Skeletal muscle cell (primary cell): ENCODE measurements at places on chromosomes 7 and 10.

GRCh38 chr7:2353936-2354185 lies 766 bp upstream of the EIF3B start:
- DNase-seq = peak; percentile 60

DNA sequence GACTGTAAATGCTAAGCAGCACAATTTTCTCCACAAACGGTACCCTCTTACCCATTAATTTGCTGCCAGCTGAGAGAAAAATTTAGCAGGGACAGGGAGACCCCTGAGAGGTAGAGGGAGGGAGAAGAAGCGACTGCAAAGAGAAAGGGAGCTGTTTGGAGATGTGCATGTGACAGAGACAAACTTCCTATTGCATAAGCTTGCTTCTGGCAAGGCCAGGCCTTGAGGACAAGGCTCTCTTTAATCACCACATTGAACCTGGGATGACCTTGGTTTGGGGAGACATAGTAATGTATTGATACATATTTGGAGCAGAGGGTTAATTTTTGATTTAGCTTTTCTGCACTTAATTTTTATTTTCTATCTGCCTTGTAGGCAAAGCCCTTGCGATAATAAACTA lies 31.1 kb upstream of the HIBADH start:
- no peak for DNase-seq

DNA sequence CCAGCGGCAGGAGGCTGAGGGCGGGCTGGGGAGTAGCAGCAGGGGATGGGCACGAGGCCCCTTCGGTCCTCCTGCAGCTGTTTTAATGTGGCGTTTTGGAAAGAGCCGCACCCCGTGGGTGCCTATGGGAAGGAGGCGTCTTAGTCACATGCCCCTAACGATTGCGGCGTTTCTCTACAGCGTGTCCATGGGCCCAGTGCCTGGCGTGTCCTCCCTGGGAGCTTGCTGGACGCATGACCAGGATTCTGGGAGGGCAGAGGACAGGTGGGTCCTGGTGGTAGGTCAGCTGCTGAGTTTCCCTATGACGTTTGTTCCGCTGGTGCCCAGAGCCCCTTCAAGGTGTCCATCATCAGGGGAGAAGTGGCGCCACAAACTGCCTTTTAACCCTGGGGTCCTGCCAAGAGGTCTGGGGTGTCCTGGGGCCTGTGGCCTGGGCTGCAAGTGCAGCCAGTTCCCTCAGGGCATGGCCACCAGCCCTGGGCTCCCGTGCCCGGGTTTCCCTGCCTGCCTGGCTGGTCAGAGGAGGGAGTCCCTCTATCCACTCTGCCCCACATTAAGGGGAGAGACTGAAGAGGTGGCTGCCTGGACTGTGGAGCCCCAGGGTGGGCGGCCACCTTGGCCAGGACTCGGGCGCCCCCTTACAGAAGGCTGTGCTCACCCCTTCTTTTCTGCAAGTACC lies 48.7 kb downstream of the PWWP2B start:
- no peak for DNase-seq

DNA sequence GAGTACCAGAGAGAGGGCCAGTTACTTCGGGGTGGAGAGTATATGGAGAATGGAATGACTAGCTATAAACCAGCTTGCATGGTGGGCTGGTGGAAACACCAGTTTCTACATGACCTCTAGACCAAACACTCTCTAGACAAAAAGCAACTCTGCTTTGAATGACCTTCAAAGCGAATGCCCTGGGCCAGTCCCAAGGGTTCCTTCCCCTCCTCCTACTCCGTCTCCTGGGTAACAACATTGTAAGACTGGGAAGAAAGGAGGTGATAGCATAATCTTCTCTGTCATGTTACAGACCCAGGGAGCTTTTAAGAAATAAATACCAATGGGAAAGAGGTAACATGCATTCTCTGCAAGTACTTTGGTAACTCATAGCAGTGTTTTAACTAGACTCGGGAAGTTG lies 7.4 kb downstream of the HK1 start:
- DNase-seq = no peak

DNA sequence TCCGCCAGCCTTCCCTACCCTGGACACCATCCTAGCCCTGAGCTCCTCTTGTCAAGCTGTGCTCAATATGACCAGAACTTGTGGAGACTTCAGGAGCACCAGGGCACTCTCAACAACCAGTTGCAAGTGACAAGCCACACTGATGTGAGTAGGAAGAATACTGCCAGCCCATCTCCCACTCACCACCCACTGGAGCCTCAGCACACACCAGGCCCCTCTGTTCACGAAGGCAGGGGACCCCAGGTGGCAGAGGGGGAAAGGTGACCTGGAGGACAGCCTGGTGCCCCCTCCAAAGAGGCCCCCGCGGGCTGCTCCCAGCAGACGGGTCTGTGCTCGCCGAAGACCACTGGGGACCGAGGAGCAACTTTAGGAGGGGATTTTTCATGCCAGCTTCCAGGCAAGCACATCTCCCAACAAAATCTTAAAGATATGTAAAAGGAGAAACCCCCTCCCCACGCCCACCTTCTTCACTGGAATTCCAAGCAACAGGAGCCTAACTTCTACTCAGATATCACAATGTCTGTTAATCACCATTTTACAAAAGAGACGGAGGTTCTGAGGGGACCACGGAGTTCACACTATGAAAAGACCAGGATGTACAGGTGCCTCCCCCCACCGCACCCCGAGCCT lies 1.0 kb downstream of the MMD2 start:
- no peak for DNase-seq

GRCh38 chr7:52017802-52018679 lies 701.4 kb upstream of the COBL start:
- no peak for DNase-seq

GRCh38 chr7:68424658-68425297 lies 1173.5 kb upstream of the AUTS2 start:
- no peak for DNase-seq

GRCh38 chr10:57218382-57218781 lies 857.3 kb upstream of the ZWINT start:
- no peak for DNase-seq

- DNase-seq = no peak
These were observed 13.0 kb downstream of the RRP12 start for GRCh38 chr10:97388152-97388551.

DNA sequence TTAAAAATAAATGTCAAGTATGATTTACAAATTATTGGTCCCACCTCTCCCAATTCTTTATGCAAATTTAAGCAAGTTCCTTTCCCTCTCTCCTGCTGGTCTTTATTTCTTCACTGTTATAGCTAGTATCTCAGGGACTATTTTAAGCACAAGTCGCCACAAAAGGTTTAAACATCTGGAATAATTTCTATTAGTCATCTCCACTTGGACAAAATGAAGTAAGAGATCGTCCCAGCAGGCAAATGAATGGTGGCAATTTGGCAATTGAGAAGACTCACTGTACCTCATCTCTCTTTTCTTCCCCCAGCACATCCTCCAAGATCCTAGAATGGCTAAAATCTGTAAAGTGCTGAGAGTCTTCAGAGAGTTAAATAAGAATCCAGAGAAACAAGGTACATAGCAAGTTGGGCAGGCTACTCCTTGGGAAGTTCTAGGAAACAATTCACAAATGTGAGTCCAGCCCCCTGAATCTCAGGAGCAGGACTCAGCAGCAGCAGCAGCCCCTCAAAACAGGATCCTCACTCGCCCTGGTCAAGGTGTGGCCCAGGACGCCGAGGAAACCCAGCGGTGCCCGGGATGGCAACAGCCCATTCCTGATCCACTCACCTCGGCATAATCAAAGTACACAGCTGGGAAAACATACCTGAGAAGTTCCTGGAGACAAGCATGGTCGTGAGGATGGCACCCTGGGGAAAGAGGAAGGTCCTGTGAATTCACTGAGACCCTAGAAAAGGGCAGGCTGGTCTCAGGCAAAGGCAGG lies 30.3 kb upstream of the NDST2 start:
- no peak for DNase-seq

- no peak for DNase-seq
These were observed 305.8 kb upstream of the NEBL start for GRCh38 chr10:21202776-21203462.

DNA sequence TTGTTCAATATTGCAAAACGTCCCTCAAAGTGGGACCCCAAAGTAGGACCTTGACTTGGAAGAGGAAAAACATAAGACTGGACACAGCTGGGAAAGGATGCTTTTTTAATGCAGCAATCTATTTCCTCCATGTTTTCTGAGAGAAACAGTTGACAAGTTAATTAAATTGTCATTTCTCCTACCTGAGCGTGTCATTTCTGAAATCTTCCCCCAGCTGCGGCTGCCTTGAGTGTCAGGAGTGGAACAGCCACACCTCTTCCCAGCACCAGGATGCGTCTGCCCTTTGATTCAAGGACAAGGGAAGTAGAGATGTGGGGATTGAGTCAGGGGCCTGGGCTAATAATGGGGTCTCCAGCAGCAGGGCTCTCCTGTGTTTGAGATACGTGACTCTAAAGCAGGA lies 171.3 kb downstream of the HECW1 start:
- DNase-seq = no peak

- DNase-seq = no peak
These were observed 9.1 kb downstream of the GOT1 start for GRCh38 chr10:99421233-99421739.

DNA sequence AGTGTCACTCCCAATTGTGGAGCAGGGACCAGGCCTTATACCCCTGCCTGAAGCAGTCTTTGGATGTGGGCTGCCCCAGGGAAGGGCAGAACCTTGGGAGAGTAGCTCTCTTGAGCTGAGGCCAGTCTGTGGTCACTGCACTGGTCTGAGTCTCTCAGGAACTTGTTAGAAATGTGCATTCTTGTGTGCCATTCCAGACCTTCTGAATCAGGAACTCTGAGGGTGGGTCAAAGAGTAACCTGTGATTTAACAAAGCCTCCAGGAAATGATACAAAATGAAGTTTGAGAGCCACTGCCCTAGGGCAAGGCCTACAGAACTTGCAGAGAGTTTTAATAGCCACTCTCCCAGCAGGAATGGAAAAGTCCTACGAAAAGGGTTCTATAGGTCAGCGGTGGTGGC lies 68.1 kb downstream of the LYZL1 start:
- DNase-seq = no peak

DNA sequence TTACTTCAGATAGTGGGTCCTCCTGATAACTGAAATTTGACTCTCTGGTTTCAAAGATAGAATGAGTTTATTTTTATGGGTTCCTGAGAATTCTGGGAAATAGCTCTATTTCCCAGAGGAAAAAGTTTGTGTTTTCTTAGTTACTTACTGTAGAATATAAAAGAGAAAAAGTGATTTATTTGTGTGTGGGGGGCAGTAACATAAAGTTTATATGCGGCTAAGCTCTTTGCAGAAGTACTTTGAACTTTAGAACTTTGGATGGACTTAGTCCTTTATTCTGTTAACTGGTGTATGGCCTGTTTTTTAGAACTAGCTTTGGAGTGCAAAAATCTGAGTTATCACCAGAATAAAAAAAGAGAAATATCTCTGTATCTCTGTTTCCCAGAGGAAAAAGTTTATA lies 157.1 kb downstream of the BBS9 start:
- no peak for DNase-seq

DNA sequence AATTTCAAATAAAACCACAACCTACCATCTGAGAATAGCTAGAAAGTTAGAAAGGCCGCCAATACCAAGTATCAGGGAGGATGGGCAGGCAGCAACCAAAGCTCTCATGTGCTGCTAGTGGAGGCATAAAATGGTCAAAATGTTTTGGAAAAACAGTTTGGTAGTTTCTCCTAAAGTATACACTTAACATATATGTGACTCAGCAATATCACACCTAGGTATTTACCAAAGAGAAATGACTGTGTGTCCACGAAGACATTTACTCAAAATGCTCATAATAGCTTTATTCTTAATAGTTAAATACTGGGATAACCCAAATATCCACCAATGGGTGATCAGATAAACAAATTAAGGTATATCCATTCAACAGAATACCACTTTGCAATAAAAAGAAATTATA lies 14.3 kb downstream of the RHEB start:
- no peak for DNase-seq

DNA sequence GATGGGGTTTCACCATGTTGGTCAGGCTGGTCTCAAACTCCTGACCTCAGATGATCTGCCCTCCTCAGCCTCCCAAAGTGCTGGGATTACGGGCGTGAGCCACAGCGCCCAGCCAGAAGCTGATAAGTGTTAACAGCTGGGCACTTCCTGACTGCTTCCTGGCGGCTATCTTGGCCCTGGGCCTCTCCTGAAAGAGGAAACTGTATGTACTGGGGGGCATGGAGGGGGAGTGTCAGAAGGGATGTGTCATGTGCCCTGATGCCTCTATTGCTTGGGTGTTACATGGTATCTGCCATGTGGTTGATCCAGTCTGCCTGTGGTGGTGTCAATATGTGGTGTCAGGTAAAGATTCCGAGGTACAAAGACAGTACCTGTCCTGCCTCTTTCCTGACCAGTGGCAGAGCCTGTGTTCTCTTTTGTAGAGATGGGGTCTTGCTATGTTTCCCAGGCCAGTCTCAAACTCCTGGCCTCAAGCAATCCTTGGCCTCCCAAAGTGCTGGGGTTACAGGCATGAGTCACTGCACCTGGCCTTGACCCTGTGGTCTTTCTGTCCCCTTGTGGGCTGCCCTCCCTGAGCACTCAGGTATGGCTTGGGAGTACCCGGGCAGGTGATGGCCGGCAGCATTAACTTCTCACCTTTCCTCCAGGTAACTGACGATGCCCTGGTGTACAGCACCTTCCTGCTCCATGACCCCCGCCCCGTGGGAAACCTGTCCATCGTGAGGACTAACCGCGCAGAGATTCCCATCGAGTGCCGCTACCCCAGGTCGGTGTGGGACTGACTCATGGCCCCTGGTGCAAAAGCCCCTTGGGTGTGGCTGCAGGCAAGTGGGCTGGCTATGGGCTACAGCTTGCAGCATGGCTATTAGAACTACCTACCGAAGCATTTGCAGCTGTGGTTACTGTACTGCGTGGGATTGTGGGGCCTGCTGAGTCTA lies 4.4 kb downstream of the ZP3 start:
- peak; percentile 39 for DNase-seq

DNA sequence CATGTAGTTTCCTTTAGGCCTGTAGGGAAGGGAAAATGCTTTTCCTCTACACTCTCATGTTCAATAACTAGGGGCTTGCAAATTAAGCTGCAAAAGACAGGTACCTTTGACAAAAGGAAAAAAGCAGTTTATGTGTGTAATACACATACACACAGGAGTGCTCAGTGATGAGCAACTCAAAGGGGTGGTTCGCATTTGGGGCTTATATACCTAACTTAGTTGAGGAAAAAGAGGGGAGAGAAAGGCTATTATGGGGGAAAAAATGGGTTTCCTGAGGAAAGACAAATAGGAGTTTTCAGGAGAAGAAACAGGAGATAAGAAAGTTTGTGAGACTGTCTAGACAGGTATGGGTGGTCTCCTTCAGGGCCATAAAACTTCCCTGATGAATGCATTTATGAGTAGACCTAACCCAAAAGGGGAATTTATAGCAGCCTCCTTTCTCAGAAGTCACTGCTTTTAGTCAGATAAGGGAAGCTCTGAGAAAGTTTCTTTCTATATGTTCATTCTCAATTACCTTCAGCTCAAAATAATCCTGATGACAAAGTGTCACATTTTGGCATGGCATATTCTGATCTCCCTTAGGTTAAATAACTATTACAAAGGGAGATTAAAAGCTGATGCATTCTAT lies 55.2 kb upstream of the EZH2 start:
- no peak for DNase-seq

- DNase-seq = no peak
These were observed 24.3 kb downstream of the HSPB1 start for GRCh38 chr7:76326646-76327233.

GRCh38 chr10:84205049-84205852 lies 10.9 kb downstream of the CDHR1 start:
- DNase-seq = no peak
